ENCODE measurements at places on chromosomes 16 and 17. TPM values are rescaled to one million over a fixed set of nuclear protein-coding genes. Genes with fewer than 3 reads are reported as not detected.

- peaks cover 2% of the 10 kb centered on the region for H3K4me1 ChIP-seq
- no peaks in the 10 kb centered on the region for H3K27me3 ChIP-seq
- no peak overlapping the region for H3K4me3 ChIP-seq
- DNase-seq = no peak
- H3K27ac ChIP-seq = no peak overlapping the region
Observed at GRCh38 chr17:66448026-66448639, 145.7 kb downstream of the PRKCA start.

- no peak for DNase-seq
- H3K27me3 ChIP-seq = peaks cover 20% of the 10 kb centered on the region
- no peak overlapping the region for H3K27ac ChIP-seq
- peak overlapping the region; percentile 73 for H3K4me3 ChIP-seq
Observed at GRCh38 chr17:42049834-42050392, 488 bp downstream of the C17orf113 start.

- H3K27ac ChIP-seq = no peak overlapping the region
- no peaks in the 10 kb centered on the region for H3K36me3 ChIP-seq
- H3K27me3 ChIP-seq = no peaks in the 10 kb centered on the region
- no peak overlapping the region for H3K4me3 ChIP-seq
- no peak for DNase-seq
Observed at GRCh38 chr16:58847902-58848661, 114.0 kb upstream of the GOT2 start.

GRCh38 chr17:63492940-63493339 is 16.1 kb downstream of the ACE start:
- no peak for DNase-seq
- no peaks in the 10 kb centered on the region for H3K36me3 ChIP-seq
- no peak overlapping the region for H3K27ac ChIP-seq
- H3K4me1 ChIP-seq = no peaks in the 10 kb centered on the region
- no peak overlapping the region for H3K4me3 ChIP-seq

DNA sequence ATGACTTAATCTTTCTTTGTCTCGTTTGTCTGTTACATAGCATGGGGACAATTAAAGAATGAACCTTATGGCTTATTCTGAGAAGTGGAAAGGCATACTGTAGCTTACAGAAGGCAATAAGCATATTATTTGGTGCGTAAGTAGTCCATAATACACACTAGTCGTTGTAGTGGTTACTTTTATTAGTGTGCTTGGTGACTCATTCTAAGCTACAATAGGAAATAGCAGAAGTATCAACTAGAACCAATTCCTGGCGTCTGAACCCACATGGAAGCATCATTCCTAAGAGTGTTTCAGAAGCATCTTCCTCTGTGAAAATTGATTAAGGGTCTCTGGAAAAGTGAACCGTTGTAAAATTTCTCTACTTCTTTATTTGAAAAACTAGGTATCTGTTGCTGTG is 777.8 kb upstream of the EEF2KMT start:
- no peaks in the 10 kb centered on the region for H3K36me3 ChIP-seq
- H3K4me3 ChIP-seq = no peak overlapping the region
- no peak for DNase-seq
- H3K4me1 ChIP-seq = no peaks in the 10 kb centered on the region
- no peak overlapping the region for H3K27ac ChIP-seq
- H3K27me3 ChIP-seq = no peaks in the 10 kb centered on the region

DNA sequence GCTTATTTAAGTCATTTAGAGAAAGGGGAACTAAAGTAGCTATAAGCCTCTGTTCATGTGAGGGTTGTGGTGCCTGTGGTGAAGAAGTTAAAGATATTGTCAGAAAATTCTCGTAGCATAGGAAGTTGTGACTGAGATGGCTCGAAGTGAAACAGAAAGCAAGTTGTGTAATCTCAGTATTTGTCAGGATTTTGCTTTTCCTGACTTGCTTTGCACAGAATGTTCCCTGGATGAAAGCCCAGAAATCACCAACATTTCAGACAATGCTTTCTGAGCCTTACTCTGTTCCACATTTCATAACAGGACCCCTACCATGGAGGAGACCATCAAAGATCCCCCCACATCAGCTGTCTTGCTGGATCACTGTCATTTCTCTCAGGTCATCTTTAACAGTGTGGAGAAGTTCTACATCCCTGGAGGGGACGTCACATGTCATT is 10.6 kb downstream of the CALCOCO2 start:
- peaks cover 37% of the 10 kb centered on the region for H3K36me3 ChIP-seq
- no peak for DNase-seq
- H3K27me3 ChIP-seq = no peaks in the 10 kb centered on the region
- peaks cover 63% of the 10 kb centered on the region for H3K4me1 ChIP-seq
- peak overlapping the region; percentile 84 for H3K27ac ChIP-seq
- peak overlapping the region; percentile 28 for H3K4me3 ChIP-seq

HS3ST3B1 gene
- 17.2 TPM for total RNA-seq

PERCC1 gene
- total RNA-seq = 1.3 TPM

METRN gene
- total RNA-seq = 30.9 TPM

CES4A gene
- total RNA-seq = 148 TPM

DNA sequence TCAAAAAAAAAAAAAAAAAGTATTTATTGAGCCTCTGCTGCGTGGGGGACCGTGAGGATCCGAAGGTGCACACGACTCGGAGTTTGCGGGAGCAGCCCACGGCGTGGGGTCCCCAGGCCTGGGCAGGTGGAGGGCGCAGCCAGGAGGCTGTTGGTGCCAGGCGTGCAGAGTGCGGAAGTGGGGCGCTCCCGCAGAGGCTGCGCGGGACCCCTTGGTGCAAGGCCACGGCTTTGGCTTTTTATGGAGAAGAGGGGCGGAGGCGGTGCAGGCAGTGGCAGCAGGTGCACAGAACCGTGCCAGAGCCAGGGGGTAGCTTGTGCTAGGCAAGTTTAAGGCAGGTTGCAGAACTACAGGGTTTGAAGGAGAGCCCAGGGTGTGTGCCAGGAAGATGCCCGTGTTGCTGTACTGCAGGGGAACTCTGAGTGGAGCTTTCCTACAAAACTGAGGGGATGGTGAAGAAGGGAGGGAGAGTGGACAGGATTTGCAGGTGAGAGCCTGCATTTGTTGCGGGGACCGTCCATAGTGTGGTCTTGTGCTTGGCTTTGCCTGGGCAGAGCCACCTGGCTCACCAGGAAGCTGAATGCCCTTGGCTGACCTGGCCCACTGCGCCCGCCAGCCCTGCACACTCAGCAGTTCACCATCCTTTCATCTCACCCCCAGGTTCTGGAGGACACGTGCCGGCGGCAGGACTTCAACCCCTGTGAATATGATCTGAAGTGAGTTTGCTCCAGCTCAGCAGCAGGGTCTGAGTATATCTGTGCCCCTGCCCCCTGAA is 1.3 kb downstream of the ASPSCR1 start:
- peak overlapping the region; percentile 79 for H3K4me3 ChIP-seq
- peaks cover 18% of the 10 kb centered on the region for H3K36me3 ChIP-seq
- peaks cover 20% of the 10 kb centered on the region for H3K4me1 ChIP-seq
- H3K27ac ChIP-seq = no peak overlapping the region

GRCh38 chr17:74467221-74467951 is 952 bp downstream of the CD300A start:
- no peak overlapping the region for H3K27ac ChIP-seq
- H3K4me3 ChIP-seq = peak overlapping the region; percentile 34

PDE6G gene
- total RNA-seq = not detected

DNA sequence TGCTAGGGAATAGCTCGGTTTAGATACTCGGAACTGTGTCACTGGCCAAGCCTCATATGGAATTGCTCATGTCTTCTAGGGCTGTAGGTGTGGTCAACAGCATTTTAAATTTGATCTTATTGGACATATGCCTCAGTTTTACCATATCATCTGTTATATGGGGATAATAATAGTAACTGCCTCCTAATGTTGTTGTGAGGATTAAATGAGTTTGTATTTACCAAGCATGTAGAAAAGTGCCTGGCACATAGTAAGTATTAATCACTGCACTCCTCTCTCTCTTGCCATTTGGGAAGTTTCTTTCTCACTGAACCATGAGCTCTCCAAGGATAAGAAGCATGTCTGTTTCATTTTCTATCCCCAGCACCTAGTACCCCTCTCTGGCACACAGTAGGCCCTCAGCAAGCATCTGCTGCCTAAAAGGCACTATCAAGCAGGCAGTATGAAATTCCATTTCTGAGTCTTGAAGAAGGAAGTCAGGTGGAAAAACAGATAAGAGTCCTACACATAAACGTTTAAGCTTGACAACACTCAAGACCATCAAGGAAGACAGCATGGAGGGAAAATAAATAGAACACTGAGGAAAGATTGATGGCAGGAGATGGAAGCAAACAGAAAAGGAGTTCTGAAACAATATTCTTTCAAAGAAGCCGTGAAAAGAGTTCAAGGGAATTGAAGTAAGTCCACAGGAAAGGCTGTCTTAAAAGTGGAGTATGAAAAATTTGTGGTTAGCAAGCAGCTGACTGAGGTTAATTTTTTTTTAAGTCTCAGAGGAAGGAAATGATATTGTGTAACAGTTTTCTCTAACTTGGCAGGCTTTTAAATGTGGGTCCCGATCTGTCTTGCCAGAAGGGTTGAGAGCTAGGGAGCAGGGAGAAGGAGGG is 2.2 kb upstream of the ATP6V0A1 start:
- peaks cover under 1% of the 10 kb centered on the region for H3K36me3 ChIP-seq
- DNase-seq = no peak
- peak overlapping the region; percentile 73 for H3K27ac ChIP-seq

SLC7A5 gene
- 47.6 TPM for total RNA-seq

PMFBP1 gene
- 0.76 TPM for total RNA-seq

WFDC1 gene
- 1.3 TPM for total RNA-seq

CYGB gene
- 2.8 TPM for total RNA-seq

GRCh38 chr16:89561884-89562599 is 1.6 kb downstream of the RPL13 start:
- peak overlapping the region; percentile 95 for H3K4me3 ChIP-seq
- no peak for DNase-seq
- peaks cover 35% of the 10 kb centered on the region for H3K36me3 ChIP-seq
- H3K27ac ChIP-seq = peak overlapping the region; percentile 99
- no peaks in the 10 kb centered on the region for H3K27me3 ChIP-seq
- H3K4me1 ChIP-seq = peaks cover 66% of the 10 kb centered on the region

GRCh38 chr16:87228363-87228762 is 88.8 kb downstream of the C16orf95 start:
- no peaks in the 10 kb centered on the region for H3K4me1 ChIP-seq
- peaks cover 5% of the 10 kb centered on the region for H3K27me3 ChIP-seq
- H3K36me3 ChIP-seq = no peaks in the 10 kb centered on the region
- no peak overlapping the region for H3K27ac ChIP-seq
- no peak for DNase-seq

DNA sequence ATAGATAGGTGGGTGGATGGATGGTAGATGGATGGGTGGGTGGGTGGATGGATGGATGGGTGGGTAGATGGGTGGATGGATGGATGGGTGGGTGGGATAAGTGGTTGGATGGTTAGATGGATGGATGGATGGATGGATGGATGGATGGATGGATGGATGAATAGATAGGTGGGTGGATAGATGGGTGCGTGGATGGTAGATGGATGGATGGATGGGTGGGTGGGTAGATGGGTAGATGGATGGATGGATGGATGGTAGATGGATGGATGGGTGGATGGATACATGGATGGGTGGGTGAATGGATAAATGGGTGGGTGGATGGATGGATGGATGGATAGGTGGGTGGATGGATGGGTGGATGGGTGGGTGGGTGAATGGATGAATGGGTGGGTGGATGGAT is 50.0 kb upstream of the FASN start:
- no peaks in the 10 kb centered on the region for H3K36me3 ChIP-seq
- DNase-seq = no peak
- H3K4me1 ChIP-seq = peaks cover 14% of the 10 kb centered on the region
- no peak overlapping the region for H3K27ac ChIP-seq
- no peaks in the 10 kb centered on the region for H3K27me3 ChIP-seq
- H3K4me3 ChIP-seq = no peak overlapping the region

DNA sequence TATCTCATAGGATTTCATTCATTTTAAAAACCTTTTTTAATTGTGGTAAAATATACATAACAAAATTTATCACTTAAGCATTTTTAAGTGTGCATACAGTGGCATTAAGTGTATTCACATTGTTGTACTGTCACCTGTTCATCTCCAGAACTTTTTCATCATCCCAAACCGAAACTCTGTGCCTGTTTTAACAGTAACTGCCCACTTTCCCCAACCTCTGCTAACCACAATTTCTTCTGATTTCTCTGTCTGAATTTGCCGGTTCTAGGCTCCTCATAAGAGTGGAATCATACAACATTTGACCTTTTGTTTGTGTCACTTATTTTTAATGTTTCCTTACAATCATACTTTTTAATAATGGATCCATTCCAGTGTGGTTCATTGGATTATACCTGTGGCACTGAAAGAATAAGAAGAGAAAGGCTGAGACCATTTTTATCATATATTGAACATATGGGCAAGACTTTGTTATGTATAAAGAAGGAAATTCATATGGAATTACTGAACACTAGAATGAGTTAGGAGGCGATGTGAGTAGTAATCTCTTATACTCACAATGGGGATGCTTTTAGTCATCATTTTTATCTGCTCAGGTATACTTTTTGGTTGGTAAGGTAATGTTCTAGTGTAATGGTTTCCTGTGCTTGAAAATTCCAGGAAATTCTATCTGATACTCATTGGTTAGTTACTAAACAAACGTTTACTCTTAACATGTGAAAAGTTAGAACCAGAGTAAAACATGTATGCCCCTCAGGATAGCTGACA is 10.8 kb downstream of the CYLD start:
- no peak overlapping the region for H3K4me3 ChIP-seq
- H3K27ac ChIP-seq = no peak overlapping the region
- DNase-seq = no peak
- H3K27me3 ChIP-seq = no peaks in the 10 kb centered on the region
- H3K36me3 ChIP-seq = peaks cover 43% of the 10 kb centered on the region
- H3K4me1 ChIP-seq = peaks cover 11% of the 10 kb centered on the region

DNA sequence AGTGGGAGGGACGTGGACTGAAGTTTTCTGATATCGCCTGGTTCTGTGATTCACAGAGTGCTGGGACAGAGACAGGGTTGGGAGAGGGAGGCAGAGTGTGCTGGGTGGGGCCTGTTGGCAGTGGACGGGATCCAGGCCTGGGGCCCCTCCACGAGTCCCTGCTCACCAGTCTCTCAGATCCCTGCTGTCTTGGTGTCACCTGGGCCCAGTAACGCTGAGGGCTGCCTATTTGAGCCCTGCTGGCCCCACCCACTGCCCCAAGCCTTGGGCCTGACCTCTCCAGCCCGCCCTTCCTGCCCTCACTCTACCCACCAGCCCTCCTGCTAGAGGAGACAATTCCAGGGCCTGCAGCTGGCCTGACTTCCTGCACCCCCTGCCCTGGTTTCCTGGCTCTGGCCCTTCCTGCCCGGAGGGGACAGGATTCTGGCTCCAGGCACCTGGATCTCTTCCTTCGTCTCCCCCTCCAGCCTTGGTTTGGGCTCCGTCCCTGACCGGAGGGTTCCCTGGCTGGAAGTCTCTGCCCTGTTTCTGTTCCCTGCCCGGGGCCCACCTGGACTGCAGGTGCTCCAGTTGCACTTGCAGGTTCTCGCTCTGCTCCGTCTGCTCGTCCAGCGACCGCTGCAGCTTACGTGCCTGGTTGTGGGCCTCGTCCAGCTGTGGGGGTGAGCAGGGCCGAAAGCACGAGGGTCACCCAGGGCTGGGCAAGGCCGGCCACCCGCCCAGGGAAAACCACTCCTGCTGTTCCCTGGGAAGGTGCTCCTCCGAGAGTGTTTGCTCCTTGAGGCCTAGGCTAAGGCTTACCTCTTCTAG is 21.4 kb downstream of the CCDC102A start:
- H3K27me3 ChIP-seq = no peaks in the 10 kb centered on the region
- DNase-seq = no peak
- no peak overlapping the region for H3K27ac ChIP-seq
- H3K4me1 ChIP-seq = peaks cover 10% of the 10 kb centered on the region

PMP22 gene
- 111 TPM for total RNA-seq
